ENCODE measurements at places on chromosomes 16 and 17. TPM values are rescaled to one million over a fixed set of nuclear protein-coding genes. Genes with fewer than 3 reads are reported as not detected.

PRAC2 gene
- total RNA-seq = not detected

PIK3R5 gene
- total RNA-seq = 19.1 TPM

GRCh38 chr16:74019612-74020011 lies 277.0 kb upstream of the PSMD7 start:
- no peaks in the 10 kb centered on the region for H3K36me3 ChIP-seq
- no peak for DNase-seq

DNA sequence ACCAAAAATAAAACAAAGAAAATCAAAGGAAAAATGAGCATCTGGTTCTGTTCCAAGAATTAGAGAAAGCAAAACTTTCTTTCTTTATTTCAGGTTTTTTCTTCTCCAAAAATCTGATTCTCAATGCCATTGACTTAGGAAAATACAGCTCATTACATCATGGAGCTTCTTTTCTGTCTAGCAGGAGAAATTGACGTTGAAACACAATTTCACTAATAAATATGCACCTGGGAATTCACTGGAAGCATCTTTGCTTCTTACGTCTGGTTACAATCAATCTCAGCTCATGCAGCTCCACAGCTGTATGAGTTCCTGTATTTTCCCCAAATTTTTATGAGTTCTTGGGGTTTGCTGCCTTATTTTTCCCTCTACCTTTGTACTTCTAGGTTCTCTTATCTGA lies 1568.6 kb upstream of the GOT2 start:
- no peak overlapping the region for H3K4me3 ChIP-seq
- H3K27ac ChIP-seq = no peak overlapping the region
- DNase-seq = no peak
- no peaks in the 10 kb centered on the region for H3K27me3 ChIP-seq
- H3K4me1 ChIP-seq = no peaks in the 10 kb centered on the region
- no peaks in the 10 kb centered on the region for H3K36me3 ChIP-seq

- H3K4me1 ChIP-seq = peaks cover under 1% of the 10 kb centered on the region
- no peak overlapping the region for H3K27ac ChIP-seq
- no peaks in the 10 kb centered on the region for H3K36me3 ChIP-seq
- no peaks in the 10 kb centered on the region for H3K27me3 ChIP-seq
Observed at GRCh38 chr17:80402959-80403358, 12.0 kb upstream of the ENDOV start.

- DNase-seq = no peak
- no peak overlapping the region for H3K27ac ChIP-seq
- no peak overlapping the region for H3K4me3 ChIP-seq
- no peaks in the 10 kb centered on the region for H3K36me3 ChIP-seq
- H3K27me3 ChIP-seq = no peaks in the 10 kb centered on the region
Observed at GRCh38 chr16:79628501-79628975, 28.0 kb upstream of the MAF start.

DNA sequence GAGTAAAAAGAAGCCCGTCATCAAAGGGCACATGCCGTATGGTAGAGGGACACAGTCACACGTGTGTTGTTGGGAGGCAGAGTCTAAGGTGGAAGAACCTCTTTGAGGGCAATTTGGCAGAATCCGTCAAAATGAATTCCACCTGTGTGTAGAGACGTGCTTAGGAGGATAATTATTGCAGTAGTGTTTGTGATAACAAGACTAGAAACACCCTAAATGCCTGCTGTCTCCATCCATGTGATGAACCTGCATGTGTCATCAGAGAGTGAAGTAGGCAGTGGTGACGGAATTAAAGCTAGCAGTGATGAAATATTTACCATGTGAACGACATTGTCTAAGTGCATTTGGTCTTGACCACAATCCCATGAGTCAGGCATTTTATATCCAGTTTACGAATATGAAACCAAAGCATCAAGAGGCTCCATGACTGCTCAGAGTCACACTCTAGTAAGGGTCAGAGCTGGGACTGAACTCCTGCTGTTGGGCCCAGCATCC lies 61.3 kb upstream of the ADORA2B start:
- no peak for DNase-seq
- H3K4me1 ChIP-seq = no peaks in the 10 kb centered on the region
- no peak overlapping the region for H3K27ac ChIP-seq
- no peak overlapping the region for H3K4me3 ChIP-seq
- no peaks in the 10 kb centered on the region for H3K36me3 ChIP-seq

DNA sequence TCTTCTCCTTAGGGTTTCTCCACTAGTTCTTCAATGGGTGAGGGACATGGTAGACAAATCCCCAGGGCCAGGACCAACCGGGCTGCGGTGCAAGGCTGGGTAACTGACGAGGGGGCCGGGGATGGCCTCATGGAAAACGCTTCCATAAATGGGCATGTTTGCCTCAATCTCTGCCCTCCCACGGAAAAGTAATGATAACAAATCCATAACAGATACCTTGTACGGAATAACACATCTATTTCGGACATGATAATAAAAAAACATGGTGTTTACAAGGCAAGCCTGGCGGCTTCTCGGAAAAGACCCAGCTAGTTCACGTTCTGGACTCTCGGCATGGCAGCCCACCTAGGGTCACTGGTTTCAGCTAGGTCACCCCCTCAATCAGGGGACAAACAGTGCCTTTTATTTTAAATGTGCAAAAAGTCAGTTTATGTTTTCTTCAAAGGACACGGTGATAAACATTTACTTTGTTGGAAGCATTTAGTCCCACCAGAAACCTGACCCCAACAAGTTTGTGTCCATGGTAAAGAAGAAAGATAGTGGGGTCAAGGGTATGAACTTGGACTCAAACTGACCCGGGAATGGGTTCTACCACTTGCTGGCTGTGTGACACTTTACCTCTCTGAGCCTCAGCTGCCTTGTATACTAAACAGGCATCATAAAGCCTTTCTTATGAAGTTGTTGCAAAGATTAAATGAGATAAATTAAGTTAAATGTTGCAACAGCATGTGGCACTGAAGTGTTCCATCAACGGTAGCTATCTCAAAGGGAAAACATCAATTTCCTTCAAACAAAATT lies 1.7 kb downstream of the MYH11 start:
- H3K4me3 ChIP-seq = no peak overlapping the region
- no peaks in the 10 kb centered on the region for H3K4me1 ChIP-seq
- peaks cover 20% of the 10 kb centered on the region for H3K27me3 ChIP-seq
- no peak overlapping the region for H3K27ac ChIP-seq

DNA sequence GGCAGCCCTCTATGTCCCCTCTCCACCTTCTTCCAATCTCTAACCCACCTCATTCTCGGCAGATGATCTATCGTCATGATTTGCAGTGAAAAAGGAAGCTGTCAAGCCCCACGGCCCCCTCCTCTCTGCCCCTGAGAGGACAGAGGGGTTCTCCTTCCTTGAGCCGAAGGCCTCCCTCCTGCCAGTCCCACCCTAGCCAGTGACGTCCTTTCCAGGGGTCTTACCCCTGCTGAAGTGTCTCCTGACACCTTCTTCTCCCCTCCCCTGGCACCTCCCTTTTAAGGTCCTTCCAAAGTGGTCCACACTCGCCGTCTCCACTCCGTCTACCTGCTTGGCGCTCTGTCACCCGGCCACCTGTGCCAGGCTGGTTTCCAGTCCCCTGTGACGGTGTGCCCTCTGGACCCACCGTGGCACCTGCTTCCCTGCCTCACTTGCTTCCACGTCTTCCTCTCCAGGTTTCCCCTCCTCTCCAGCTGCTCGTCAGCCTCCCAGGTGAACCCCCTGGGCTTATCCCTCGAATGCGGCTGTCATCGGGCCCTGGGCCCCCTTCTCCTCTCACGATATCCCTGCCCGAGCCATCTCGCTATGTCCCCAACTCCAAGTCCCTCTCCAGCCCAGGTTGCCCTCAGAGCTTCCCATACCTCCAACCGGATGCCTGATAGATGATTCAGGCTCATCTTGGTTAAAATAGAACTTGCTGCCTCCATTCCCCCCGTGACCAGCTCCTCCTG lies 5.7 kb downstream of the CCDC102A start:
- no peak for DNase-seq
- H3K4me1 ChIP-seq = peaks cover 31% of the 10 kb centered on the region
- no peaks in the 10 kb centered on the region for H3K27me3 ChIP-seq
- H3K36me3 ChIP-seq = no peaks in the 10 kb centered on the region

DNA sequence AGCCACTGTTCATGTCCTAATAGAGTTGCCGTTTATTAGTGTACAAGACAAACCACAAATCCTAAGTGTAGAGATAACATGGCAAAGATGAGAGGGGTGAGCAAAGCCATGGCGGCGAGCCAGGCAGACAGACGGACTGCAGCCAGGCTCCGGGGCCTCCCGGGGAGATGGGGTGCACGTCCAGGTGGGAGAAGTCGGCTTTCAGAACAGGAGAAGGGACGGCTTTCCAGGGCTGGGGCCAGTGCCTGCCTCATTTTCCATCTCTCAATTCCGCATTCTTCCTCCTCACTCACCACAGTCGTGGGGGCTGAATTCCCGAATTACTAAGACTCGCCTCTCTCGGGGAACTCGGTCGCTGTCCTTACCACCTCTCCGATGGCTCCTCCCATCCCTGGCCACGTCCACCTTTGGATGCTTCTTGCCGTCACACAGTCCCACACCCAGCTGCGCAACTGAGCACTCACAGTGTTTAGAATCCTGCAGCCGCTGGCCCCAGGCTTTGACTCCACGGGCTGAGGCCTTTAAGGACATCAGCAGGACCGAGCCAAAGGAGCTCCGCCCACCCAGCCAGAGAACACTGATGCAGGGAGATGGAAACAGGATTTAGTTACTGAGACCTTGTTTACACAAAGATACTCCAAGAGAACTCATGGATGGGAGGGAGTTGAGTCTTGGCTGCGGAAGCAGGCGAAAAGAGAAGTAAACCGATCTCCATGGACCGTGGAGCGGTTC lies 59.7 kb downstream of the RNF112 start:
- H3K27ac ChIP-seq = no peak overlapping the region
- H3K4me3 ChIP-seq = peak overlapping the region; percentile 3
- peak; percentile 92 for DNase-seq
- H3K27me3 ChIP-seq = no peaks in the 10 kb centered on the region
- H3K36me3 ChIP-seq = no peaks in the 10 kb centered on the region

DNA sequence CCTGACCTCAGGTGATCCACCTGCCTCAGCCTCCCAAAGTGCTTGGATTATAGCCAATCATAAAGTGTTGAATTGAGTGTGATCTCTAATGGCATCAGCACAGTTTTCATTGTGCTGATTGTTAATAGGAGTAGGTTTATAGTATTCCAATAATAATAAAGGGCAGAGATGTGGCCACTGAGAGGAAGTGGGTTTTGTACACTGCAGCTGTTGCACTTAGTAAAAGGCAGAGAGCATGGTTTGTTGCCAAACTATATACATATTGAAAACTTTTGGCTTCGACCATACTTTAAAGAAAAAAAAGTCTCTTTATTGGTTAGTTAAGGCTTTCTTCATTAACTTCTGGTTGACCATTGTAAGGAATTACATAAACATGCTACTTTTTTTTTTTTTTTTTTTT lies 185.9 kb downstream of the CDK5R1 start:
- H3K36me3 ChIP-seq = no peaks in the 10 kb centered on the region
- no peak overlapping the region for H3K4me3 ChIP-seq
- no peak for DNase-seq
- H3K27me3 ChIP-seq = no peaks in the 10 kb centered on the region

- no peak overlapping the region for H3K4me3 ChIP-seq
- H3K36me3 ChIP-seq = peaks cover 5% of the 10 kb centered on the region
- no peaks in the 10 kb centered on the region for H3K4me1 ChIP-seq
- H3K27me3 ChIP-seq = no peaks in the 10 kb centered on the region
Observed at GRCh38 chr16:88628512-88628974, 9.8 kb upstream of the IL17C start.

DNA sequence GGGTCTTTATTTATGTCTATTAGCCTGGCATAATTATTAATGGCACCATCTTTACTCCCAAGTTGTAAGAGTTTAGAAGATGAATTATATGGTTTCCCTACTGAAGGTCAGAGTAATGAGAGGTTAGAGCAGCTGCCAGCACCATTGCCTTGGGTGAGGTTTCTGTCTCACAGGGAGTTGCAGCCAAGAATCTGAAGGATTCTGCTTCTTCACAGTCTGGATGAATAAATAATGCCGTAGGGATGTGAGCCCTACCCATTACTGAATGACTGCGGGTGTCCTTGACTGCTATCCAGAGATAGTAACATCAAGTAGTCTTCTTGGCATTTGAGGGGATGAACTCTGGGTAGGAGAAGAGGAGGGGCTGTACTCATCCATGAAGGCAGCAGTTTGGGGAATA lies 52.8 kb upstream of the SMIM36 start:
- H3K36me3 ChIP-seq = no peaks in the 10 kb centered on the region
- no peaks in the 10 kb centered on the region for H3K27me3 ChIP-seq
- DNase-seq = no peak
- no peaks in the 10 kb centered on the region for H3K4me1 ChIP-seq
- H3K27ac ChIP-seq = no peak overlapping the region

DNA sequence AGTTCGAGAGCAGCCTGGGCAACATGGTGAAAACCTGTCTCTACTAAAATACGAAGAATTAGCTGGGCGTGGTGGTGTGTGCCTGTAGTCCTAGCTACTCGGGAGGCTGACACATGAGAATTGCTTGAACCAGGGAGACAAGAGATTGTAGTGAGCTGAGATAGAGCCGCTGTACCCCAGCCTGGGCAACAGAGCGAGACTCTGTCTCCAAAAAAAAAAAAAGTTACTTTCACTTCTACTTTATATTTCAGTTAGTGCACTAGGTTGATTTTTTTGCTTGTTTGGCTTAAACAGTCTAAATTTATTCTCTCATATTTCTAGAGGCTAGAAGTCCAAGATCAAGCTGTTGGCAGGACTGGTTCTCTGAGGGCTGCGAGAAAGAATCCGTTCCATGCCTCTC lies 13.4 kb downstream of the CCDC102A start:
- no peak for DNase-seq
- no peaks in the 10 kb centered on the region for H3K27me3 ChIP-seq
- H3K36me3 ChIP-seq = peaks cover 2% of the 10 kb centered on the region
- H3K27ac ChIP-seq = no peak overlapping the region
- H3K4me3 ChIP-seq = no peak overlapping the region
- H3K4me1 ChIP-seq = no peaks in the 10 kb centered on the region

DNA sequence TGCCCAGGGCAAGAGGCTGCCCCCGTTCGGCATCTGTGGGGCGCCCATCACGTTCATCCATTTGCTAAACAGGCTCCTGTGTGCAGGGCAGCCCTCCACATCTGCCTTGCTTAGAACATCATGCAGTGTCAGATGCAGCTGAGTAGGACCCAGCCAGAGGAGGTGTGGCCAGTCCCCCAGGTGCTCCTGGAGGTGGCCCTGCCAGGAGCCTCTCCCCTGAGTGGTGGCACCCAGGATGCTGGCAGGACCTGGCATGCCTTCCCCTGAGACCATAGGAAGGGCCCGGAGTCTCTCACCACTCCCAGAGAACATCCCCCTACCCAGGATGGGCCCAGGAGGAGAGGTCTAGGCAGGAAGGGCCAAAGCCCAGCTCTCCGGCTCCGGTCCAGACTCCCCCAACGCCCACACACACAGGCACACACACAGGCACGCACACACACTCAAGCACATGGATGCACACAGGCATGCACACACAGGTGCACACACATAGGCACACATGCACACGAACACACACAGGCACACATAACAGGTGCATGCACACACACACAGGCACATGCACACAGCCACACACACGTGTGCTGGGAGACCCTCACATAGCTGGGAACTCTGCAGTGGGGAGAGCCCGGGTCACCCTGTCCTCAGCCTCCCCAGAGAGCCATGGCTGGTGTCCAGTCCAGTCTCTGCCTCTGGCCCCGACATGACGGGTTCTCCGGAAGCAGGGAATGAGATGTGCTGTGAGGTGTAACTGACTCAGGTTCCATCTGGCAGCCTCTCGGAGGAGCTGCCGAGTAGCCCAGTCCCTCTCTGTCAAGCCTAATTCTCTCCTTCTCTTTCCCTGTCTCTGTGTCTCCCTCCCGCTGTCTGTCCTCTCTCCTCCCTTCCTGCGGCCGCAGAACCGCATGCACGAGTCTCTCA lies 74.6 kb downstream of the AMFR start:
- DNase-seq = peak; percentile 51
- no peak overlapping the region for H3K4me3 ChIP-seq
- H3K4me1 ChIP-seq = no peaks in the 10 kb centered on the region
- no peaks in the 10 kb centered on the region for H3K36me3 ChIP-seq
- H3K27me3 ChIP-seq = no peaks in the 10 kb centered on the region
- H3K27ac ChIP-seq = no peak overlapping the region
